ENCODE measurements at places on chromosomes 2 and 18. TPM values are rescaled to one million over a fixed set of nuclear protein-coding genes. Genes with fewer than 3 reads are reported as not detected.

GRCh38 chr2:34353509-34354113, 754.5 kb upstream of the FAM98A start:
- no peak for DNase-seq

DNA sequence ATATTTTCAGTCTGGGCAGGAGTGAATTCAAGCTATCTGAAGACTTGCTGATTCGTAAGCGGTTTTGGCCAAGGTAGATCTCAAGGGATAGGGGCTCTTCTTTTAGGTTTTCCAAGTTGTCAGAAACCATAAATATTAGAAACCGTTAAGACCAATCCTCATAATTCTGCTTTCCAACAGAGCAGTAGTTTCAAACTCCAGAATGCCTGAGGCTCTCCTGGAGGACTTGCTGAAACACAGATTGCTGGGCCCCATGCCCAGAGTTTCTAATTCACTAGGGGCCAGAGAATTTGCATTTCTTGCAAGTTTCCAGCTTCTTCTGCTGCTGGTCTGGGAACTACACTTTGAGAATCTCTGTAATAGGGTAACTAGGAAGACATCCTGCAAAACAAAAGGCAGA, 1855.7 kb upstream of the CELF4 start:
- DNase-seq = no peak

DNA sequence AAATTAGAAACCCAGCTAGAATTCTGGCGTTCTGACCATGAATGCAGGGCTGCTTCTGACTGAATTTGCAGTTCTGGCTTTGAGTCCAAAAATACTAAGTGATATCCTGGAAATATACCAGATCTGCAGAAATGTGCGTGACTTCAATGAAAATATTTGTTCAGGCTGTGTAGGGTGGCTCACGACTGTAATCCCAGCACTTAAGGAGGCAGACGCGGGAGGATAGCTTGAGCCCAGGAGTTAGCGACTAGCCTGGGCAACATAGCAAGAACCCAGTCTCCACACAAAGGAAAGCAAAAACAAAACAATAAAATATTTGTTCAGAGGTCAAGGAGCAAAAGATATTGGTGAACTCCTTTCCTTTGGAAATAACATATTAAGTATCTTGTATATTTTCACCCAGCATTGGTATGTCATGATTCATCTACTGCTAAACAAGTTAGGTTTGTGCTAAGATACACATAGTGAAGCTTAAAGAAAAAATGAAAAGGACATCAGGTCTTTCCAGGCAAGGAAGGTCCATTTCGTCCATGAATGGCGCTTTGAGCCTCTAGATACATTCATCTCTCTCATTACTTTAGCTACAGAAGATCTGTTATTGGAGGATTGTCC, 239.2 kb downstream of the CMPK2 start:
- DNase-seq = no peak

GRCh38 chr2:117933884-117934354, 80.0 kb downstream of the CCDC93 start:
- no peak for DNase-seq

GRCh38 chr2:205361272-205361671, 321.0 kb upstream of the NRP2 start:
- no peak for DNase-seq

- DNase-seq = peak; percentile 8
Observed at GRCh38 chr2:57204364-57204763, 842.2 kb upstream of the VRK2 start.

DNA sequence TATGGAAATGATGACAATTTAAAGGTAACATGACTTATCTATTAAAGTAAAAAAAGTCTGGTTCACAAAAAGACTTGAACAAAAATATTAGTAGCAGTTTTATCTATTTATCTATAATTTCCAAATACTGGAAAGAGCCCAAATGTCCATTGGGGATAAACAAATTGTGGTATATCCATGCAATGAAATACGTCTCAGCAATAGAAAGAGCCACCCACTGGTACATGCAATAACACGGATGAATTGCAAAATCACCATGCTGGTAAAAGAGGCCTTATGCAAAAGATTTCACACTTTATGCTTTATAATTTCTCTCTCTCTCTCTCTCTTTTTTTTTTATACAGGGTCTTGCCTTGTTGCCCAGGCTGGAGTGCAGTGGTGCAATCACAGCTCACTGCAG, 91.4 kb upstream of the ASAP2 start:
- no peak for DNase-seq

DNA sequence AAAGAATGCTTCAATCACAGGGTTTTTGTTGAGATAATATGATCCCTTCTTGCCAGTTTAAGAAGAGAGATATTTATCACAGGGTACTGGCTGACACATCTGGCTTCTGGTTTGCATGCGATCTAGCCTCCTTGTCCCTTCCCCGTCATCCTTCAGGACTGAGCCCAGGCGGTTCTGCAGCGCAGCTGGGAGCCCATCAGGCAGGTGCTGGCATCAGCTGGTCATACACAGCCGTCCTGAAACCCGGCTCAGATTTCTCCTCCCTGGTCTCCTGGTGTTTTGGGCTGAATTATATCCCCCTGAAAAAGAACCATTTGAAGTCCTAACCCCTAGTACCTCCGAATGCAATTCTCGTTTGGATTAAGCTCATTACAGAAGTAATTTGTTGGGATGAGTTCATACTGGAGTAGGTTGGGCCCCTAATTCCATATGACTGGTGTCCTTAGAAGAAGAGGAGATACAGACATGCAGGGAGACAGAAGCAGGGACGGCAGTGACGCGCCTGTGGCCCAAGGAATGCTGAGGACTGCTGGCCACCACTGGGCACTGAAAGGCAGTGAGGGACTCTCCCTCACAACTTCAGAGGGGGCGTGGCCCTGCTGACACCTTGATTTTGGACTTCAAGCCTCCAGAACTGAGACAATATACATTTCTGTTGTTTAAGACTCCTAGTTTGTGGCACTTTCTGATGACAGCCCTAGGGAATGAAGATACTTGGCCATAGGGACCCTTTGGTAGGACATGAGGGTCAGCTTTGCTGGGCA, 83.9 kb upstream of the ODC1 start:
- no peak for DNase-seq

- DNase-seq = no peak
Observed at GRCh38 chr2:109623923-109624322, 9.8 kb downstream of the SOWAHC start.

The PAIP2B gene
- polyA plus RNA-seq = 10.6 TPM

The TPO gene
- polyA plus RNA-seq = not detected
